ENCODE measurements at places on chromosomes 13 and 19.
A peak's percentile ranks its signal among the peaks of the same experiment; 100 is the strongest.

DNA sequence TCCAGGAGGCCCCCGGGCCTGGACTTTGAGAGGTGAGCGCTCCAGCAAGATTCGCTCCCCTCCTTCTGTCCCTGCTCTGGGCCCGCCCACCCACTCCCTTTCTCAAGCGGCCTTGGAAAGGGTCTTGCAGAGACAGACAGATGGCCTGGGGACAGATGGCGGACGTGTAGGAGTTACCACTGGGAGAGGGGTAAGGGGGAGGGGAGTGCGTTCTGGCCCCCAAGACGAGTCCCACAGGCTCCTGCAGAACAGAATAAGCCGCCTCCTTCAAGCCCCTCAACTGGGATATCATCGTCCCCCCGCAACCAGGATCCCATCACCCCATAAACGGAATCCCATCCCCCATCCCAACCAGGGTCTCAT is 3.6 kb upstream of the TNFAIP8L1 start:
- no peak for DNase-seq

GRCh38 chr13:43835701-43836100 is 43.8 kb downstream of the CCDC122 start:
- peak; percentile 64 for DNase-seq

- no peak for DNase-seq
Observed at GRCh38 chr13:98606296-98606695, 29.4 kb upstream of the STK24 start.

DNA sequence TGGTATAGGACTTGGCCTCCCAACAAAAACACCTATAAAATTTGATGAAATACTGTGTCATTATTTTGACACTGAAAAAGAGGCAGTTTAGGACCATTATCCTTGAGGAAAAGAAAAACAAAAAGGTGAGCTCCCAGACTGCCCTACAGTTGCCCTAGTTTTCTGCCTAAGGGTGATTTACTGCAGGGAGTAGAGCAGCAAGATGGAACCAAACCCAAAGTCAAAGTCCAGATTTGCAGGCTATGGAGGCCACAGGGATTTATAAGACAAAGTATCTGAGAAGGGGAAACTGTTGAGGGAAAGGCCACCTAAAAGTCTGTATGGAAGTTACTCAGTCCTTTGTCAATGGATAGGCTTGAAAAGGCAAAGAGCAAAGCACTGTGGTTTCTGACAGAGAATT is 112.4 kb upstream of the TRPC4 start:
- no peak for DNase-seq

GRCh38 chr13:103812971-103813370 is 746.8 kb upstream of the SLC10A2 start:
- DNase-seq: no peak

- DNase-seq: no peak
Observed at GRCh38 chr13:47076500-47076899, 179.6 kb upstream of the HTR2A start.

- DNase-seq: no peak
Observed at GRCh38 chr19:35309481-35310279, 17.7 kb downstream of the MAG start.

GRCh38 chr13:109331898-109332297 is 454.5 kb downstream of the IRS2 start:
- DNase-seq: no peak

DNA sequence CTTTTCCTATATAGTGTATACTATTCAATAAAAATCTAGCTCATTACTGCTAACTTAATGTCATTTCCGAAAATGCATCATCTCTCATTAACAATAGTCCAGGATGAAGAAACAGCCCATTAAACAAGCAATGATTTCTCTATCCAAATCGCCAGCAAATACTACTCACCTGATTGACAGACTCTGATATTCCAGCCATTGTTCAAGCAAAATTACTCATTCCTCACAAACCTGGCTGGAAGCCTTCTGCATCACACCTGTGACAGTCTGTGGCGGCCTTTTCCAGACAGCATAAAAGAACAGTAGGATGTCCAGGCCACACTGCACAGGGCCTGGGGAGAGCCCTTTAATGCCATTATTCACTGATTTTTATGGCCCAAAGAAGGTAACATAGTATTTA is 115.9 kb downstream of the ABCC4 start:
- no peak for DNase-seq

DNA sequence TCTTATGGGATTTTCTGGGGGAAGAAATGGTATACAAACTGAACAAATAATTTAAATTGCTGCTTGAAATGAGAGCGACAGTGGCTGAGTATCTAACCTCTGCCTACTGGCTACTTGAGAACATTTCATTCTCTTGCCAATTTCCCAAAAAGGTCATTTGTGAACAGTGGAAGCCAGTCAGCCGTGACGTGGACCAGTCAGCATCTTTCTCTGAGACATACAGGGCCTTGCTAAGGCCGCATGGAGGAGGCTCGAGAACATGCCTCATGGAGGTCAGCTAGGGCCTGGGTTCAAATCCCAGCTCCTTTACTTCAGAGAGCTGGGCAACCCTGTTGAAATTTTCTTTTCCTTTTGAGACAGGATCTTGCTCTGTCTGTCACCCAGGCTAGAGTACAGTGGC is 20.3 kb downstream of the ZC3H4 start:
- DNase-seq: no peak

DNA sequence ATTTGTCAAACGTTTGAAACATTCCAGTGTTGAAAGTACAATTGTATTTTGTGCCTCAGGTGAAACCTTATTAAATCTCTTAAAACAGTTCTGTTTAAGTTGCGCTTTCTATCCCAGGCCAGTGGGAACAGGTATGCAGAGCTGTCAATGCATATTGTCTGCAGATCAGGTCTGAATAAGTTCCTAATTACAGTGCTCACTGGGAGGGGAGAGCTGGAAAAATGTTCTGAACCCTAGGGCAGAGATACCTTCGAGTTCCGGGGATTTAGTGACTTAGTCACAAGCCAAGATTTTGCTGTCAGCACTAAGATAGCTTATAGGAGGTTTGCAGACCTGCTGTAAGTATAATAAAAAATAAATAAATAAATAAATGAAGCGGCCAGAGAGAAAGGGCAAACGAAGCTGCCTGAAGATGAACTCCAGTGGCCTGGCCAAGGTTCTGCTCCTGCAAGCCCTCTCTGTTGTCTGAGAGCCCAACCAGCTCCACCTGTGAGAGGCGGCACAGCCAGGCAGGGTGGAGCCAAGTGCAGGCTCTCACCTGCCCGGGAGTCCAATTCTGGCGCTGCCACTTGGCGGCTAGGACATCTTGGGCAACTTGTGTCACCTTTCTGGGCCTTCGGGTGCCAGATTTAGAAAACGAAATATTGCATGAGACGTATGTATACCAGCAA is 97.9 kb upstream of the SLC7A1 start:
- no peak for DNase-seq

DNA sequence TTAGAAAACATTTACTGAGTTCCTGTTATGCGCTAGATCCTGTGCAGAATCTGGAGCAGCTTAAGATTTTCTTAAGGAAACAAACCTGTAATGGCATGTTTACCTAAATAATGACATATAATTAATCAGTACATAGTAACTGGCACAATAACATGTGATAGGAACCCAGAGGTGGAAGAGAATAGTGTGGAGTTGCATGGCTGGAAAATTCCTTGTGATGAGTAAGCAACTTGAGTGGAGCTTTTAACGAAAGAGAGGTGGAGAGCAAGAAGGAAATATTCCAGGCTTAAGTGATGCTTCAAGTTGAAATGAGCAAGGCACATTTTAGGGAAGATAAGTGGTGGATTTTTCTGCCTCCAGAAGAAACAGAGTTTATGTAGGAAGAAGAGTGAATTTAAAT is 9.2 kb upstream of the GPC5 start:
- no peak for DNase-seq

GRCh38 chr13:62846302-62846701 is 1430.7 kb upstream of the PCDH20 start:
- no peak for DNase-seq

GRCh38 chr13:22925881-22926747 is 254.7 kb upstream of the SGCG start:
- DNase-seq: peak; percentile 26

GRCh38 chr19:10919352-10920287 is 8.8 kb downstream of the YIPF2 start:
- DNase-seq: no peak

All from hematopoietic multipotent progenitor cell treated with erythropoietin and hydrocortisone succinate and interleukin-3 and kit ligand, for 8 days (in vitro differentiated cells).